Cerebellum (tissue), 4 donors: ENCODE measurements at places on chromosomes 12 and 14. TPM values are rescaled to one million over a fixed set of nuclear protein-coding genes. Genes with fewer than 3 reads are reported as not detected.

DNA sequence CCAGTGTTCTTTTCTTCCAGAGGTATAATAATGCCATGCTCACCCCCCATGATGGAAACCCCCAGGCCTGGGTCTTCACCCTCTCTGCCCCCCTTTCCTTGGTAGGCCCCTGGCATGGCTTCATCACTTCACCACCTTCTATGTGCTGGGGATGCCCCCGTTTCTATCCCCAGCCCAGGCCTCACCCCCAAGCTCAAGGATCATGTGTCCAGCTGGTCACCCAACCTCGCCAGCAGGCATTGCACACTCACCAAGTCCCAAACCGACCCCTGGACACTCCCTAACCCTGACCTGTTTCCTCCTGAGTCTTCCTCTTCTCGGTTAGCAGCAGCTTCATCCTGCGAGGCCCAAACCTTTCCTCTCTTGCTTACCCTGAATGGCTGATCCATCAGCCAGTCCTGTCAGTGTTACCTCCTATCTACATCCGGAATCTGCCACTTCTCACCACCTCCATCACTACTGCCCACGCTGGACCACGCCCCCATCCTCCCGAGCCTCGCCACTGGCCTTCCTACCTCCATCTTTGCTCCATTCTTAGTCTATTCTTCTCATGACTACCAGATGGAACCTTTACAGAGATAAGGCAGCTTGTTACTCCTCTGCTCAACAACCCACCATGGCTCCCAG lies 69.0 kb downstream of the MVK start:
- DNase-seq = no peak

GRCh38 chr12:25829192-25829591 lies 129.3 kb upstream of the RASSF8 start:
- DNase-seq = no peak

- no peak for DNase-seq
Observed at GRCh38 chr12:113479216-113479589, 7.5 kb upstream of the LHX5 start.

DNA sequence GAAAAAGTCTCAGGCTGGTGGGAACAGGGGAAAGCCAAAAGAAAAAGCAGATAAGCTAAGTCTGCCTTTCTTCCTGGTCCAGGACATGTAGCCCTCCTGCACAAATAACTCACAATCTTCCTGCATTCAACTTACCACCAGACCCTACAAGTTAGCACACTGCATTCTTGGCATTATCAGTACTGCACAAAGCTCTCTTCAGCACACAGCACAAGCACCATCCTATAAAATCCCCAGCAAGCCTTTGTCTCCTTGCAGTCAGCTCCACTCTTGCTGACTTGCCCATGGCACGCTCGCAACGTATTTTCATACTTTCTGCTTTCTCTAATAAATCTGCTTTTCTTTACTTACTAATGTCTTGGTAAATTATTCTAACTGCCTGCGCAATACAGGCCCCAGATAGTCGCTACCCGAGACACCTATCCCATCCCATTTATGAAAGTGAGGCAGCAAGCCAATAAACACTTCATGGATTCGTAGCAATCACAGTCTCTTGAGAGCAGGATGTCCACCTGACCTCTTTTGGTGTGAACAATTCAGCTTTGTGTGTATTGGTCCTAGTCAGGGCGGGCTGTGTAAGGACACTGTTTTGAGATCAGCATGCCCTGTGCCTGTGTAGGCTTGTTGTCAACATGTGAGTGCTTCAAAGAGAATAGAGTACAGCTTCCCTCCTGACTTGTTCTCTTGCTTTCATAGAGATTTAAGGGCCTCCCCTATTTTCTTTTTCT lies 49.0 kb downstream of the TMEM117 start:
- no peak for DNase-seq

GRCh38 chr12:122506393-122506938 lies 5.7 kb upstream of the ZCCHC8 start:
- DNase-seq = no peak

DNA sequence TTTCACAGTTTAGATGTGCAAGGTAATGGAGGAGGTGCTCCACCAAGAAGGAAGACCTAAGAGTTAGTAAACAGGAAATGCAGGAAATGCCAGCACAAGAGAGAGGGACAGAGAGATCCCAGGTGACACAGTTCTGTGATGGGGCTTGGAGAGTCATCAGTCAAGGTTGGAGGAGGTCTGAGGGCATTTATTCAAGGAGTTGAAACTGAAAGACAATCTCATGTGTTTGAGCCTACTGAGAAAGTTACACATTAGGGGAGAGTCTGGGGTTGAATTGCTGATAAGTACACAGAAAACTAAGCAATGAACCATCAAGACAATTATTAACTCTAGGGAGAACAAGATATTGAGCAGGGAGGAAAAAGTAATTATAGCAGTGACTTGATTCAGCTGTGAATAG lies 138.5 kb downstream of the ANO6 start:
- no peak for DNase-seq

GRCh38 chr12:123532808-123533649 lies 490 bp downstream of the RILPL1 start:
- DNase-seq = peak; percentile 32

- no peak for DNase-seq
Observed at GRCh38 chr12:68789144-68789878, 18.7 kb upstream of the MDM2 start.

- no peak for DNase-seq
Observed at GRCh38 chr14:67411820-67412421, at the start of gene PLEK2. TSS of gene PLEK2 (minus strand) at chr14:67412165. CDS start at chr14:67412059, 106 bp downstream.

DNA sequence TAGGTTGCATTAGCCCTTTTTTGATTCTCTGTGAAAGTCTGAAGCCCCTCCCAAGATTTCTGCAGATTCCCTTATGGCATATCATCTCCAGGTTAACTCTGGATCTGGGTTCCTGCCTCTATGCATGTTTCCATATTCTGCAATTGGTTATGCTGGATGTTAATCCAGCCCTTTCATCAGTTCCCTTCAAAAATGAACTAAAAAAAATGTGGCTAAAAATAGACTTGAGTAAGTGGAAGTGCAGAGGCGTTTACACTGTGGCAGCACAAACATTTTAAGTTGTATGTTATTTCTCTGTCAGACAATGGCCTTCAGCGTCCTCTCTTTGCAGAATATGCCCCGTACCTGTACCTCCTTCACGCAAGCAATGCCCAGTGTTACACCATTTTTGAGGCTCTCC lies 11.4 kb downstream of the MGST1 start:
- DNase-seq = no peak

- DNase-seq = no peak
Observed at GRCh38 chr12:12336049-12336411, 14.0 kb downstream of the MANSC1 start.

GRCh38 chr14:68873376-68873775 lies 80.5 kb upstream of the ZFP36L1 start:
- no peak for DNase-seq

- no peak for DNase-seq
Observed at GRCh38 chr14:52936437-52936836, 14.4 kb downstream of the FERMT2 start.

- DNase-seq = no peak
Observed at GRCh38 chr12:93121729-93122488, 192.8 kb upstream of the EEA1 start.

DNA sequence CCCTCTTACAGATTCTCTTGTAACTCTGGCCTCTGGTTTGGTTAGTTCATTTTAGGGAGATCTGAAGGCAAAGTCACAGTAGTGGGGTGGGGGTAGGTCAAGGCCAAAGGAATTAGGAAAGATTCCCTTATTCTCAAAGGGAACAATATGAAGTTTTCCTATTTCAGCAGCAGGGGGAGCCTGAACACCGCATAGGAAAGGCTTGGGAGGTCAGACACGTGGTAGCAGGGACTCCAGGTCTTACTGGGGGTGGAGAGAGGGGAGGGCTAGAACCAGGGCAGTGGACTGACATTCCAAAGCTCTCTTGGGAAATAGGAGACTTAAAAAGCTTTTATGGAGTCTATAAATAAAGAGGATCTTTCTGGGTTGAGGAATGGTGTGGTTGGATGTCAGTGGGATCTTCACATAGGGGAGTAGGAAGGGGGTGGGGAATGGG lies 1.3 kb downstream of the ZC3H10 start:
- DNase-seq = peak; percentile 74

DNA sequence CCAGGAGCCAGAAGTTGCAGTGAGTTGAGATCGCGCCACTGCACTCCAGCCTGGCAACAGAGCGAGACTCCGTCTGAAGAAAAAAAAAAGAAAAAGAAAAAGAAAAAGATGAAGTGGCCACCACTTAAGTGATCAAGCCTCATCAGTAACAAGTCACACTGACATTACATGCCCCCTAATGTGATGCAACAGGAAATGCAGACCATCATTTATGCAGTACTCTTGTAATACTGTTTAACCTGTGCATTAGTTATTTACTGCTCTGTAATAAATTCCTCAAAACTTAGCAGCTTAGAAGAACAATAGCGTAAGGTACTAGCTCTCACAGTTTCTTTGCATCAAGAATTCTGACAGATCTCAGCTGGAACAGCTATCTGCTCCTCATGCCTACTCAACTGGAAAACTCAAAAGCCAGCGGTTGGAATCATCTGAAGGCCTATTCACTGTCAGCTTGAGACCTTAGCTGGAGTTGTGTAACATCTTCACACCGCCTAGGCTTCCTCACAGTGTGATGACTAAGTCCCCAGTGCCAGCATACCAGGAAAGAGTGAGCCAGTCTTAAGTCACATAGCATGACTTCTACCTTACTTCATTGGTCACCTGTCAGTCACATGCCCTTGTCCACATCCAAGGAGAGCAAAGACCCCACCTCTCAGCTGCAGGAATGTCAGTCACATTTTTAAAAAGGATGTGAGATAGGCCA lies 31.5 kb downstream of the EPS8 start:
- no peak for DNase-seq

GRCh38 chr12:29858270-29858786 lies 74.6 kb upstream of the TMTC1 start:
- DNase-seq = peak; percentile 13

- no peak for DNase-seq
Observed at GRCh38 chr12:80373666-80374065, 70.4 kb upstream of the PTPRQ start.

- peak; percentile 25 for DNase-seq
Observed at GRCh38 chr12:62260733-62261683, 804 bp downstream of the USP15 start.

- no peak for DNase-seq
Observed at GRCh38 chr14:65492266-65492665, 79.7 kb downstream of the FUT8 start.

DNA sequence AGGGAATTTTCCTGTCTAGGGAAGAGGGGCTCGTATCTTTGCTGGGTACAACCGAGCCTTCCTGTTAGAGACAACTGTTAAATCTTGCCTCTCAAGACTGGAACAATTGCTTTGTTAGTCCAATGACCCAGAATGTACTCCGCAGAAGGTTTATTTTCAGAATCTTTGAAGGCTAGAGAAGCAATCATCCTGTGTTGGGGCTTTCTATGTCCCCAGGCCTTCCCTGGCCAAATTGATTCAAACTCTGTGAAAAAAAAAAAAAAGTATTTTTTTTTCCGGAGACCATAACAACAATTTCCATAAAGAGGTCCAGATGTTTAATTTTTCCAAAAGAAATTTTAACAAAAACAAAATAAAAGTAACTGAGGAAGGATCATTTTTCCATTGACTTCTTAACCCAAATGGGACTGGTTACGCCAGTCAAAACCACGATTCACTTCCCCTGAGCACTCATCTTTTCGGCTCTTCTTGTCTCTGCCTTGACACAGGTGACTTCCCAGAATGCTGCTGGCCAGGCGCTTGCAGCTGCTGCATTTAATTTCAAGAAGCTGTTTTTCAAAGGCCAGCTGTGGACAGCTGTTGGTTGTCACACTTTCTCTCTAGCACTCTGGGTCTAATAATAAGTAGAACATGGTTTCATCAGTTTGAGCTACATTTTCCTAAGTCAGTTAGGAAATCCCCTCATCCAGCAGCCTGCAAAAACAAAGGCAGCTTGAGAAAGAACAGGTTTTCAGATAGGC lies 81.6 kb upstream of the MANSC4 start:
- DNase-seq = no peak

GRCh38 chr14:41482861-41483260 lies 123.8 kb upstream of the LRFN5 start:
- no peak for DNase-seq

DNA sequence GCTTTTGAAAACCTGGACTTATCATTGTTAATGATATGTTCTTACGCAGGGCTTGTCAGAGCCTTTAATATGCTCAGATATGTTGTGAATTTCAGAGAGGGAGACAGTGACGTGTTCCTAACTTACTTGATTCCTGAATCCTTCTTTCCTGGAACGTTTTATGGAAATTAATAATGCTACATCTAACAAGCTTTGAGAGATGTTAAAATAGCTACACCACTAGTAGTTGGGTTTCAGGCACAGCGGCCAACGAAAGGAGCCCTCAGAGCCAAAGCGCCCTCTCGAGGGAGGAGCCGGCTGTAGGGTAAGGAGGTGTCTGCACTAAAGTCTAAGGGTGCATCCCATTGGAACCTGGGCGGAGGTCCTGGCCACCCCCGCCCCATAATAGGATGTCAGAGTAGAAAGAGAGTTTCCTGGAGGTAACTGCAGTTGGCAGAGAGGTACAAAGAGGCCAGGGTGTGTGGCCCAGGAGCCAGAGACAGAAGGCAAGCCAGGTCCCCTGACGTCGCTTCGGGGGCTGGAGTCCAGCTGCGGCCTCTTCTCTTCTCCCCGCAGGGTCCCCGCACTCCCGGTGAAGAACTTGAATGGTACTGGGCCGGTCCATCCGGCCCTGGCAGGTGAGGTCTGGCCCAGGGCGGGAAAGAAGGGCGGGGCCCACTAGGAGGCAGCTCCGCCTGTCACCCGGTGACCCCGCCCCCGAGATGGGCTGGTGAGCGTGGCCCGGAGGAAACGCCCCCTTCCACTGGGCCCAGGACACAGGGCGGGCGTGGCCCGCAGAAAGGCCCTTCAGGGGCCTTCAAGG lies 36.3 kb downstream of the DTX1 start:
- DNase-seq = no peak

DNA sequence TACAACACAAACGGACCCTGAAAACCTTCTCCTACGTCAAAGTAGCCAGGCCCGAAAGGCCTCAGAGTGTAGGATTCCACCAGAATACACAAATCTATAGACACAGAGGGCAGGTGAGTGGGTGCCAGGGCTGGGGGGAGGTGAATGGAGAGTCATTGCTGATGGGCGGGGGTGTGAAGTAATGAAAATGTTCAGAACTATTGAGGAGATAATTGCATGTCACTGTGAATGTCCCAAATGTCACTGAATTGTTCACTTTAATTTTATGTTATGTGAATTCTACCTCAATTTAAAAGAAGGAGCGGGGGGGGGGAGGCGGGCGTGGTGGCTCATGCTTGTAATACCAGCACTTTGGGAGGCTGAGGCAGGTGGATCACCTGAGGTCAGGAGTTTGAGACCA lies 36.0 kb downstream of the P2RX4 start:
- DNase-seq = no peak

COCH gene
- 25.3 TPM for total RNA-seq

ADGRD1 gene
- total RNA-seq = 4.3 TPM

PELI2 gene
- total RNA-seq = 55.0 TPM

INSM2 gene
- 9.6 TPM for total RNA-seq

CPNE6 gene
- 0.36 TPM for total RNA-seq

C12orf54 gene
- total RNA-seq = not detected

ASIC1 gene
- total RNA-seq = 20.5 TPM

STYK1 gene
- 4.9 TPM for total RNA-seq

SALL2 gene
- 23.7 TPM for total RNA-seq

VDR gene
- total RNA-seq = 0.09 TPM

UNG gene
- total RNA-seq = 22.5 TPM
